ENCODE measurements at places on chromosomes 1 and 21.
A peak's percentile ranks its signal among the peaks of the same experiment; 100 is the strongest.

DNA sequence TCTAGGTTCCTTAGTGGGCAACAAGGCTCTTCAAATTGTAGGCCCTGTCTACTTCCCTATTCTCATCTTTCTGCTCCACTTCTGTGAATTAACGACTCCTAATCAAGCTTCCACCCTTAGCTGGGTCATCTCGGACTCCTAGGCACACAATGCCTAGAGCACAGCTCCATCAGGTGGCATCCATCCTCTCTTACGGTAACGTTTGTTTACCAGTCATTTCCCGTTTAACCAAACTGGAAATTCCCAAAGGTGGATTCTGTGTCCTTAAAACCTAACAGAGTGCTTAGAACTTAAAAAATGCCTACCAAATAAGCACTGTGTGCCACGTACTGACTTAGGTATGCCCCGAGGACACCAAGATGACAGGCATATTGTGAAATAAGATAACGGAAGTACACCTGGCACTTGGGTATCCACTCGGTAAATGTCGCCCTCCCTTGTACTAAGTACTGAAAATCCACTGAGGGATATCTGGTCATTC is 1.5 kb downstream of the PARP1 start:
- no peak for DNase-seq

DNA sequence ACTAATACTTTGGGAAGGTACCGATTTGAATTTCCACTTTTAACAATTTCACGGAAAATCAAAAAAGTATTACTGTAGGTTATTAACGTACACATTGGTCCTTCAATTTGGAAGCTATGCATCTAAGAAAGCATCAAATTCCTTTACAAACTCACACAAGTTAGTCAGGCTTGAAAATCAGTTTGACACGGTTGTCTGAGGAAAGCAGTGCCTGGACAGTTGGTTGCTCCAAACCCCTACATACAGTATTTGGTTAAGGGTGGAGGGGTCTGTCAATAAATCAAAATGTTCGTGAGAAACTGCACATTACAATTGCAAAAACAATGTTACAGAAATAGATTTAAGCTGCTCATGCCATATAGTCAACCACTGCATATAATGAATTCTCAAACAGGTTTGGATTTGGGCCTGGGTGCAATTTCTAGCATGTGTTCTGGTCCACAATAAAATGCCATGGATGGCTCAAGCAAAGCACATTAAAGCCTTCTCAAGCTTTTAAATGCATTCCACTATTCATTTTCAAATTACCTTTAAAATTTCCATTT is 19.9 kb upstream of the RBM34 start:
- no peak for DNase-seq

DNA sequence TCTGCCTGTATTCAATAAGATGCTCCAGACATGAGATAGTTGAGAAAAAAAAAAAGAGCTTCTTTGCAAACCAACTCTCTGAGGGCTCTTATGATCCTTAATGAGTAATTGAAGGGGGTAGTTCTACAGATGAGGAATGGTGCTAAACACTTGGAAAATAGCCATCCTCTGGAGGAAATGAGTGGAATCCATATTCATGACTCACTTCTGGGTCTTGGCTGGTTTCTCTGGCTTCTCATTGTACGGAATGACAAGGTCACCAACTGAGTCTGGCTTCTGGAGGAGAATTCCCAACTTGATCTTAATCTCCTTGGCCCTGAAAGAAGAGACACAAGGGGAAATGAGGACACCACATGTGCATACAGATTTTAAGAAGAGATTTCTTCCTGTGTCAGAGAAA is 34.7 kb downstream of the RGS5 start:
- DNase-seq, result no peak

DNA sequence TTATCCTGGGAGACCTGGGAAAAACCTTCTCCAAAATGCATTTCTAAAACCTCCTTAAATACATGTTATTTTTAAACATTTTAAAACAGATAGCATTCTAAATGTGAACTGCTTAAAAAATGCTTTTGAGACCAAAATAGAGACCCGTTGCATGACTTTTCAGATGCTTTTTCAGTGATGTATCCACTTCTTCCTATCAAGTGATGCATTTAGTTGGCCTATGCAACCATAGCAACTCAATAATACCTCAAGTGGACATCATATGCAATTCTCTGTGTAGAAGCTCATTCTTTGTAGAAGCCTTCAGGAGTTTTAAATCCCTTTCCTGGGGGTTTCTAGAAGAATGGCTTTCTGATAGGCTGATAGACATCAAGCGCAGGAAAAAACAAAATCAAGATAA is 94.5 kb upstream of the RAVER2 start:
- DNase-seq, result no peak

DNA sequence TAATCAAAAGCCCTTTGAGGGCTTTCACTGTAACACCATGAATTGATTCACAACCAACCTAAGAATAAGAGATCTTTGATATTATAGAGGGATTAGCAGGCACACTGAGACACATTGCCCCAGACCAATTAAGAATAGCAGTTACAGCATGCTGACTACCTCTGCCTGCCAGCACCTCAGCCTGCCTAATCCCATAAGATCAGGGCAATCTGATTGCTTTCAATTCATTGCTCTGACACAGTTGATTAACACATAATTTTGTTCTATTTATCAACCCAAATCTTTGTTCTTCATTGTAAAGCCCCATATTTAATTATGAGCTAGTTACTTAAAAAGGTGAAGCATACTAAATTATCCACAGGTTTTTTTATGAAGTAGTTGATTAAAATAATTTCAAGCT is 548.8 kb upstream of the ZP4 start:
- no peak for DNase-seq

GRCh38 chr1:208139434-208140045 is 104.6 kb downstream of the PLXNA2 start:
- no peak for DNase-seq

GRCh38 chr1:223700388-223700918 is 11.9 kb upstream of the CAPN2 start:
- peak; percentile 56 for DNase-seq

DNA sequence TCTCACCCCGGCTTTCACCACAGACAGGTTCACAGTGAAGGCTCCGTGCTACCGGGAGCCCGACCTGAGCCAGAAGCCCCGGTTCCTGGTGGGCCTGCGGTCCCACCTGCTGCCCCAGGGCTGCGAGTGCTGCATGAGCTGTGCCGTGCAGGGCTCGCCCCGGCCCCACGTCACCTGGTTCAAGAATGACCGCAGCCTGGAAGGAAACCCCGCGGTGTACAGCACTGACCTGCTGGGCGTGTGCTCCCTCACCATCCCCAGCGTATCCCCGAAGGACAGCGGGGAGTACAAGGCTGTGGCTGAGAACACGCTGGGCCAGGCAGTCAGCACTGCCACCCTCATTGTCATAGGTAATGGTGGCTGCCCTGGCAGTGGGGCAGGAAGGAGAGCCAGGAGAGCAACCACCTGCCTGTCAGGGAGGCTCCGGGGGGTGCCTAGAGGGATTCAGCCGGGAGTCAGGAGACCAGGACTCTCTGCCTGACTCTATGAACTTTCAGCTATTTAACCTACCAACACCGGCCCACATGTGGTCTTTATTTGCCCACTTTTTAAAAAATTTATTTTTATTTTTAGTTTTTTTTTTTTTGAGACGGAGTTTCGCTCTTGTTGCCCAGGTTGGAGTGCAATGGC is 36.4 kb downstream of the IGFN1 start:
- peak; percentile 64 for DNase-seq

DNA sequence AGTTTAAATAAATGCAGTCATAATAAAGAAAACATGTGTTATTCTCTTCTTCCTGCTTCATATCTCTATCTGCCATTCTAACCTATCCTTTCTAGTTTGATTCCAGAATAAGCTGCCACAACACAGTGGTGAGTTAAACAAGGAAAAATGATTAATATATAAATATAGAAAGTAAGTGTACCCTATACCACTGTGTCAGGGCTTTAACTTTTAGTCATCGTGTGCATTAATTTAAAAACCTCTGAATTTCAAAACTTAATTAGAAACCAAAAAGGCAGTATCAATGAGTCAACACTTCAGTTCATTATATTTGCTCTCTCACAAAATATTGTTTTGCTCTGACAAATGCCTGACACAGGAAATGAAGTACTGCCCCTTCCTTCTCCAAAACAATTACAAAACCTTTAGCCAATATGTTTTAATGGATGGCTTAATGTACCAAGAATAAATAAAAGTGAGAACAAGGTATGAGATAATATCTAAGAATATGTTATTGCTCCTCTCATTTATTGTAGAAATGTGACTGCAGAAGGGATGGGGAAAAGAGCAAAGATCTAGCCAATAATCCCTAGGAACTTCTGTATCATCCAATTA is 634.8 kb downstream of the KCNT2 start:
- no peak for DNase-seq

DNA sequence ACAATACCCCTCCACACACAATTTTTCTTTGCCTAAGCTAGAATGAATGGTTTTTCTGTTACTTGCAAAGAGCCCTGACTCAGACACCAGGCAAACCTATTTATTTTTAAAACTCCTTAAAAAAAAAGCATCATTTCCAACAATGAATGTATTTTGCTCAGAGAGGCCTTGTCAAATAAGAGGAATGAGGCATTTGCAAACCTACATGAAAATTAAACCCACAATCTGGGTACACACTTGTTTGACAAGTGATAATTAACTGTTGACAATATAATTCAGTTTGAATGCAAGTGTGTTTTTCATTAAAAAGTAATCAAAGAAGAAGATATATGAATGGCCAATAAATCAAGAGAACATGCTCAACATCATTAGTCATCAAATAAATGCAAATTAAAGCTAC is 339.5 kb downstream of the PTPRU start:
- no peak for DNase-seq

DNA sequence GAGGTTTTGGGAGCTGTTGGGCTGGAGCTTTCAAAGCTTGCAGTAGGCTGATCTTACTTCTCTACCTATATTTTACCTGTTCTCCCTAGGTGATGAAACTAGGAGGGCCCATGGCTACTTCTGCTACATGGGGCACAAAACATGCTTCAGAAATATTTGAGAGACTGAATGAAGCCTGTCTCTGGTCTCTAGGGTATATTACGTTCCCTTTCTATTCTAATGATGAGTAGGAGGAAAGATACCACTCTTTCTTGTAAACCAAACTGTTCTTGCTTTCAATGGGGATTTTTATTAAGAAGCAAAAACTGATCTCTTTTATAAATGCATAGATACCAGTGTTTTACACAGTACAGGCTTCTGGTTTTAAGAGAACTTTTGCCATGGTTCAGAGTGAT is 103.1 kb downstream of the GALNT2 start:
- no peak for DNase-seq

DNA sequence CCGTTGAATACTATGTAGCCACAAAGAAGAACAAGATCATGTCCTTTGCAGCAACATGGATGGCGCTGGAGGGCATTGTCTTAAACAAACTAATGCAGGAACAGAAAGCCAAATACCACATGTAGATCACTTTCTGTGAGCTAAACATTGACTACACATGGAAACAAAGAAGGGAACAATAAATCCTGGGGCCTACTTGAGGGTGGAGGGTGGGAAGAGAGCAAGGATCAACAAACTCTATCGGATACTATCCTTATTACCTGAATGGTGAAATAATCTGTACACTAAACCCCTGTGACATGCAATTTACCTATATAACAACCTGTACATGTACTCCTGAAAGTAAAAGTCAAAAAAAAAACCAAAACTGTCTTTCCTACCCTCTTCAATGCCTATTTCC is 40.8 kb upstream of the CD55 start:
- DNase-seq, result no peak

DNA sequence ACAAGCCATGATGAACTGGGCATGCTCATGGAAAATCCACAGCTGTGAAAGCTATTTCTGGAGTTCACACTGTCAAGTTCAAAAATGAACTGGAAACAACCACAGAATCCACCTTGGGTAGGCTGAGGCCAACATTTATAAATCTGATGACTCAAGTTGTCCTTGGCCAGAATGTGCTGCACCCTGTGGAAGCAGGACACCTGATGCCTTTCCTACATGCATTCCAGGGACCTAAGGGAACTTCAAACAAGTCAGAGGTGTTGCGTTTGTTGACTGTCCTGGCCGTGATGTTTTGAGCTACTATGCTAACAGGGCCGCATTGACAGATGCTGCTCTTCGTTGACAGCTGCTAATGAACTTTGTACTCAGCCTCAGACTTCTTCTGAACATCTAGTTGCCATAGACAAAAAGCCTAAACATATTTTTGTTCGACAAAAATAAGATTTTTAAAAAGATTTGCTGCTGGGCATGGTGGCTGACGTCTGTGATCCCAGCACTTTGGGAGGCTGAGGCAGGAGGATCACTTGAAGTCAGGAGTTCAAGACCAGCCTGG is 127.9 kb upstream of the SLC45A1 start:
- no peak for DNase-seq

- DNase-seq, result no peak
These were observed 4.5 kb downstream of the ETV3L start for GRCh38 chr1:157095091-157095490.

- DNase-seq, result peak; percentile 96
These were observed at the start of gene KIF1B for GRCh38 chr1:10209905-10210810. KIF1B (plus strand) TSS chr1:10210570; CDS start chr1:10232329, 21,759 bp downstream.

GRCh38 chr1:230509281-230509977 is 83.3 kb upstream of the PGBD5 start:
- no peak for DNase-seq

DNA sequence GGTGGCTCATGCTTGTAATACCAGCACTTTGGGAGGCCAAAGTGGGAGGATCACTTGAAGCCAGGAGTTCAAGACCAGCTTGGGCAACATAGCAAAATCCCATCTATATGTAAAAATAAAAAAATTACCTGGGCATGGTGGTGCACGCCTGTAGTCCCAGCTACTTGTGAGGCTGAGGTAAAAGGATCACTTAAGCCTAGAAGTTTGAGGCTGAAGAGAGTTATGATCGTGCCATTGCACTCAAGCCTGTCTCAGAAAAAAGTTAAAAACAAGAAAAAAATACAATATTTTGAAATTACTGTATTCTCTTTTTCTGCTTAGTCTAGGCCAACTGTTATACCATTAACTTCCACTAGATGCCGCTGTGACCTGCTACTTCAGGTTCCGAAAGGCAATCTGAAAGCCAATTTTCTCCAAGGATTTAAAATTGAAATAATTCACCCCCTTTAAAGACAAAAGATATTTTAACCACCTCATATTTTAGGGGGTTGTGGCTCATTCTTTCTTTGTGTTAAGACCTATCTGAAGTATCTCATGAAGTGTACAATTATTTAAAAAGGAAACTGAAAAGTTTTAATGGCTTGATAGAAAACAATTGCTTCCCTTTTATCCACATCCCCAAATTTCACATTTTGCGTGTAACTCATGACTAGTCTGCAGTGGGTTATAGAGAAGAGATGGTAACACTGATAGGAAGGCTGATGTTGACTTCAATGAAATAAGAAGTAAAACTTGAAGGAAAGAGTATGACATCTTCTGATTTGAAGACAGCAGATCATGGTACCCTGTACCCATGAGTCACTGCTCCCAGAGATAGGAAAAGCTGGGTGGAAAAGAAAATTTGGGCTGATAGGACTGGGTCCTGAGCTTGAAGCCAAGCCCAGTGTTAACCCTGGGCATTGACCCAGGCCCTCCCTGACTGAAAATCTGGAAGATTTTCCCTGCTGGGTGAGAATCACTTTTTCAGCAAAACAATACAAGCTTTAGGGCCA is 24.4 kb upstream of the CLDN14 start:
- DNase-seq, result no peak

DNA sequence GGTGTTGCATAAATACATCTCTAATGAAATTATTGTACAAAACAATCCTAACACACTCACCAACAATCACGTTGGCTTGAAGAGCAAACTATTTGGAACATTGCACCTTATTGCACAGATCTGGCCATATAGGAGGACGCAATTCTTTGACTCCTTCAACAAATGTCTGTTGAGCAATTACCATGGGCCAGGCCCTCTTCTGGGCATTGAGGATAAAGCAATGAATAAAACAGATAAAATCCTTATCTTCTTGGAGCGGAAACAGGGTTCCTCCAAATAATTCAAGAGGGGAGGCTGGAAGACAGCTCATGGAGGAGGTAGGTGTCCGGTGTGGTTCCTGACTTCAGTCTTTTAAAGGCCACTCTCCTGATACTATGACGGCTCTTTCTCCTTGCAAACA is 43.3 kb downstream of the PAX7 start:
- DNase-seq, result no peak

Measured in upper lobe of left lung (tissue), 6 donors.